H7 (cell line): ENCODE measurements at places on chromosomes 13 and 19. TPM values are rescaled to one million over a fixed set of nuclear protein-coding genes. Genes with fewer than 3 reads are reported as not detected.

- no peak for DNase-seq
Measured at GRCh38 chr19:19039901-19040300, 6.5 kb downstream of the ARMC6 start.

DNA sequence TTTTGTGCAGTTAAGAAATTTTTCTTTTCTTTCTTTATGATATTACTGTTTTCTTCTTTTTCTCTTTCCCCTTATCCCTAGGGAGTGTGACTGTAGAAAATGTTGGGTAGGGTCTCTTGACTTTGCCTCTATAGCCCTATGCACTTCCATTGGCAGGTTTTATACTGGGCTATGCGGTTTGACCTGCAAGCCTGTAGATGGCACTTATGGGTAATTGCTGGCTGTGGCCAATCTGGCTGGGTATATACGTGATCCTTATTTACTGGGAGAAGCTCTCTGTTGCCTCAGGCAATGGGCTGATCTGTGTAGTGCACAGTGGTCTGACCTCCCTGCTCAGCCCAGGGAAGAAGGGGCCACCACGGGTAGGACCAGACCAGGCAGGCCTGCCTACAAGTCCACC lies 78.8 kb downstream of the RAP2A start:
- DNase-seq: no peak

GRCh38 chr19:51342631-51343569 lies 961 bp upstream of the VSIG10L start:
- DNase-seq: no peak

DNA sequence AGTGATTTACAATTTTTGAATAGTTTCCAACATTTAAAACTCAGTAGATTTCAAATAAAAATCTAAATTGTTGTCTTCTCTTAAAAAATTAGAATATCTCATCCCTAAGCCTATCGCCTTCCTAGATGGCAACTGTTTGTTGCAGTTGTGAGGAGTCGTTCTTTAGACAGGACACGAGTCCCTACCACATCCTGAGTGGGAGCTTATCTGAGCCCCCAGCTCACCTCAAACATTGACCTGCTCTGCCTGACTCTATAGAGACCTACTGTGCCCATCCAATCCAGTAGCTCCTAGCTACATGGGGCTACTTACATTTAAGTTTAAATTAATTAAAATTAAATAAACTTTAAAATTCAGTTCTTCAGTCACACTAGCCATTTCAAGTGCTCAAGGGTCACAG lies 434.7 kb downstream of the FOXO1 start:
- no peak for DNase-seq

DNA sequence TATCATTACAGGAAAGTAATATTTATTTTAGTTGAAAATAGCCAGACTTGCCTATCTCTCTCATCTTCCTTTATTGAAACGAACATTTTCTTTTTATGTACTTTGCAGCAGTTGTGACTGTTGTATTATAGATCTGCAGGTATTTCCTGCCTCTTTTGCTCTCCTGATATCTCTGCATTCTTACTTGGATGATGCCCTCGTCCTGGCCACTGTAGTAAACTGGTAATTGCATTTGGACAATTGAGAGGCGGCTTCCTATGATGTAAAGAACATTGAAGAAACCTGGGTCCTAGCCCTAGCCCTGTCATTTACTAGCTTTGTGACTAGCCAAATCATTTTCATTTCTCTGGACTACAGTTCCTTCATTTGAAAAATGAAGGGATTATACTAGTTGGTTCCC lies 6.4 kb downstream of the ARHGAP35 start:
- DNase-seq: no peak

DNA sequence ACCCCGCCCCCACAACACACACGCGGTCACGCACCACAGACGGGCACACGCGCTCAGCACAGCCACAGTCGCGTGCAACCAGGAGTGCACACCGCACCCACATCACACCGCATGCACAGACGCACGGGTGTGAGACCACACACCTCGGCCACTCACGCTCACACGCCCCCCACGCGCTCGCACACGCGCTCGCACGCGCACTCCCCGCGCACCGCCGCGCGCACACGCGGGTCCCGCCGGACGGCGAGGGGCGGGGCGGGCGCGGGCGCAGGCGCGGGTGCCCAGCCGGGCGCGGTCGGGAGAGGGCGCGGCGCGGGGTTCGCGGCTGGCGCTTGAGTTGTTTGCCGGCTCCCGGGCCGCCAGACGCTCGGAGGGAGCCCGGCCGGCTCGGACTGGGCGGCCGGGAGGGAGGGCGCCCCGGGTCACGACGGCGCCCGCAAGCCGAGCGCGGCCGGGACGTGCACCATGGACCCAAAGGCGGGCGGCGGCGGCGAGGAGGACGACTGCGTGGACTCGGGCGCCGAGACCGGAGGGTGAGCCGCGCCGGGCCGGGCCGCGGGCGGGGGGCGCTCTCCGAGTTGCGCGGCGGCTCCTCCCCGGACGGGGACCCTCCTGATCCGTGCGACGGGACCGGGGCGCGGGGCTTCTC lies at the start of gene FAM124A:
TSS of gene FAM124A (plus strand) at position 362 of the 649 bp plus-strand sequence. CDS start at position 466, 104 bp downstream.
- DNase-seq: peak; percentile 90

- no peak for DNase-seq
Measured at GRCh38 chr13:31310356-31310755, 110.6 kb downstream of the B3GLCT start.

DNA sequence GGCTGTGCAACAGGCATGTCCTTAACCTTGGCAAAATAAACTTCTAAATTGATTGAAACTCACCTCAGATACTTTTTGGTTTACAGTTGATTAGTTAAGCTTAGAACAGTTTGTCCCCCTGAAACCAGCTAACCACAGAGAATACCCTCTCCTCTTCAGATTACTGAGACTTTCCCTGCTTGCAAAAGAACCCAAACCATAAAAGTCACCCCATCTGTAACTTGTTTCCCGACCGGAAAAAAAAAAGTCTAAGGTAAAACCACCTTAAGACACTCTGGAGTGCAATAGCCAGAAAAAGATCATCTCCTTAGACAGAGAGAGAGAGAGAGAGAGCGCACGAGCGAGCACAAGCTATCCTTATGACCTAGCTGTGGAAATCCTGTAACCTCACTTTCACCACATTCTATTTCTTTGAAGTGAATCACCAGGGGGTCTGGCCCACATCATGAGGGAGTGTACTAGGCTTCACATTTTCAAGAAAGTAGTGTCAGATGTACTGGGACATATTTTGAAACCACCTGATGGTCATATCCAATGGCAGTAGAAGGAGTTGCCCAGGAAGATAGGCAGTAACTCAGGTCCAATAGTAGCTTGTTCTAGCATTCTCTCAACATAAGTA lies 11.1 kb upstream of the GTF2F2 start:
- peak; percentile 43 for DNase-seq

DNA sequence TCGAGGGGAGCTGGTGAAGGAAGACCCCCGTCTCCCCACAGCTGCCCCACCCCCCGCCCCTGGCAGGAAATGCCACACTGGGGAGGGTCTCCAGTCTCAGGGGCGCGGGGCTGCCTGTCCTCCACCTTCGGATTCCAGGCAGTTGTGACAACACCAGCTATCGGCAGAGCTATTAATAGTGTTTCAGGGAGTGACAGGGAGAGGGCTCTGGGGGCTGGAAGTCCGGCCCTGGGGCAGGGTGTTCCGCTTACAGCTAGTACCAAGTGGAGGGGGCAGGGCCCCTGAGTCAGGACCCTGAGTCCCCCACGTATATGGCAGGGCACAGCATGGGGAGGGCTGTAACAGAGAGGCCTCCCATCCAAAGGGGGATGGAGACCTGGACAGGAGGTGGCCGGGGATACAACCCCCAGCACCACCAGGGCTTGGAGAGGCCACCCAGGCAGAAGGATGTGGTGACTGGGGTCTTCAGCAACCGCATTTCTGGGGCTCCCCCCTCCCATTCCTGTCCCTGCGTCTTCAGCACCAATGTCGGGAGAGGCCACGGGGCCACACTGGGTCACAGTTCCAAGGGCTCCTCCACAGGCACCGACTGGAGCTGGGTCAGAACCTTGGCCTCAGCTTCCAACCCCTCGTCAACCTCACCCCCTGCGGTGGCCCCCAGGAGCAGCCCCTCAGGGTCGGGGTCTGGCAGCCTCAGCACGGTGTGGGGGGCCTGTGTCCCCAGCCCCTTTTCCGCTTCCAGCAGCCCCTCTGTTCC lies 3.9 kb downstream of the SIX5 start:
- DNase-seq: peak; percentile 77

FREM2 gene
- 6.0 and 10.8 TPM in 2 replicates for total RNA-seq

CARM1 gene
- total RNA-seq: 117 and 151 TPM in 2 replicates

KLK2 gene
- total RNA-seq: not detected in 2 replicates

ANKRD24 gene
- 1.0 and 1.2 TPM in 2 replicates for total RNA-seq

PTGER1 gene
- 0.22 and 0.35 TPM in 2 replicates for total RNA-seq

PRKCG gene
- 1.1 and 1.7 TPM in 2 replicates for total RNA-seq

IRGC gene
- total RNA-seq: not detected in 2 replicates
